RWPE1 (cell line): ENCODE measurements at places on chromosomes 7 and 10.

DNA sequence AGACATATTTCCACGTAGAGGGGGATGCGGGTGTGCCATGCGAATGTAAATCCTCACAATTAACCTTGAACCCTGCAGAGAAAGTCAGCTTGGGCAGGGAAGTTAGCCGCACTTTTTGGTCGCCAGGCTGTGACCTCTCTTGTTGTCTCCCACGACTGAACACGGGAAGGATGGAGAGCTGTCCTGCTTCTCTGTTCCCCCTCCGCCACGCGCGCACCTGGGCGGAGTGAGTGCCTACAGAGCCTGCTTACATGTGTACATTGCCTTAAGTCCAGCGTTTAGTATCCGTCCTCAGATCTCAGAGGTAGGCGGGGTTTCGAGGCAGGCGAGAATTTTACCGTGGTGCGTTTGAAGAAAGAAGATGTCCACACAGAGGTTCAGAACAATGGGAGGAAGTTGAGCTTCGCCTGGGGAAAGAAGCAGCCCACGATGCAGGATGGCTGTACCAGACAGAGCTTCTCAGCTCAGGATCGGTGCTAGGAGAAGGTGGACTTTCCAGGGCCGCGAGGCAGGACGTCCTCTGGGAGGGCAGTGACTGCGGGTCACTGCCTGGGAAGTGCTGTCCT lies 482 bp upstream of the ERCC6 start:
- peak; percentile 57 for DNase-seq

GRCh38 chr7:146177301-146177700 lies 60.7 kb downstream of the CNTNAP2 start:
- no peak for DNase-seq

DNA sequence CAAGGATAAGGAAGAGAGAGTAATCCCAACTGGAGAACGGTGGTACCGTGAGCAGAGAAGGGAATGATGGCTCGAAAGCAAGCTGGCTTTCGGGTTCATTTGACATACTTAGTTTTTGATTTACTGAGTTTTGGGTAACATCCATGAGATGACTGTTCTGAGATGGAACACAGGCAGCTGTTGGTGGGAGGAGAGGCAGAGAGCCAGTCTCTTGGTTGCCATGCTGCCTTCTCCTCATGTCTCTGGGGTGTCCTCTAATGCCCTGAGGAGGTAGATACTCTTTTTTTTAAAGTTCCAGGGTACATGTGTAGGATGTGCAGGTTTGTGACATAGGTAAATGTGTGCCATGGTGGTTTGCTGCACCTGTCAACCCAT lies 76.4 kb upstream of the NRP1 start:
- no peak for DNase-seq

- DNase-seq: no peak
Measured at GRCh38 chr7:45149606-45150005, 8.0 kb upstream of the RAMP3 start.

DNA sequence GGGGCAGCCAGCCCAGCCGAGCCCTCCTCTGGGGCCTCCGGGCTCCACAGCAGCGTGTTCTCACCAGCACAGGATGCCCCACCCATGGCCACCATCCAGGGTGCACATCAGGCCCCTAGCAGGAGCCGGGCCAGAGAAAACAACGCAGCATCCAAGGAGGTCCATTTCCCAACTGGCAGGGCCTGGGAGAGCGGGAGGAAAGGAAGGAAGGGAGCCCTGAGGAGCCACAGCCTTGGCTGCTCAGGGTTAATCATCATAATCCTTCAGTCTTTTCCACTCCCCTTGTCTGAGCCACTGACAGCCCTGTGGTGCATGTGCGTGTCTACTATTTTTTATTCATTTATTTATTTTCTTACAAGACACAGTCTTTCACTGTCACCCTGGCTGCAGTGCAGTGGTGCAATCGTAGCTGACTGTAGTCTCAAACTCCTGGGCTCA lies 3.6 kb downstream of the PLAC9 start:
- DNase-seq: no peak

DNA sequence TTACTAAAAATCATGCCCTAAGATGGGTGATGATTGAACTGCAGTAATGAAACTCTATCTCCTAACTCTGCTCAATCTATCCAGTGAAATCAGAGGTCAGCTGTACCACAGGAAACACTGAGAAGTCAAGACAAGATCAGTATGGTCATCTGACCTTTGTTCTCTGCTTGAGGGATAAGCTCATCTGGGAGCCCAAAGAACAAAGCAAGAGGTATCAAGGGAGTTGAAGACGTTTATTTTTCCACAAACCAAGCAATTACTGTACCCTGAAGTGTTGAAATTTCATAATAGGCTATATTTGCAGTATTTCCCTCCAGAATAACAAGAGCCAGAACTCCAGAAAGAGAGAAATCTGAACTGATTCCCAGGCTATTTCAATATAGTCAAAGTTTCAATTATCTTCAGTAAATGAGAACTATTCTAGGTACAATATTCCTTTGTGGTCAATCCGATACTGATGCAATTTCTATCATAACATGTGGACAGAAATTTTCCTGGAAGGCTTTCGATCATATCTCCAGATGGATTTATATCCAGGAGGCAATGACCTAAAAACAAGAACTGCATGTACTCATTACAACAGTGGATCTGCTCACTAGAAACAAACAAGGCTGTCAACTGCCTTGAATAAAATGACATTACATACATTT lies 345.3 kb downstream of the TNS3 start:
- no peak for DNase-seq

- DNase-seq: no peak
Measured at GRCh38 chr10:103727546-103727963, 127.8 kb downstream of the SH3PXD2A start.

DNA sequence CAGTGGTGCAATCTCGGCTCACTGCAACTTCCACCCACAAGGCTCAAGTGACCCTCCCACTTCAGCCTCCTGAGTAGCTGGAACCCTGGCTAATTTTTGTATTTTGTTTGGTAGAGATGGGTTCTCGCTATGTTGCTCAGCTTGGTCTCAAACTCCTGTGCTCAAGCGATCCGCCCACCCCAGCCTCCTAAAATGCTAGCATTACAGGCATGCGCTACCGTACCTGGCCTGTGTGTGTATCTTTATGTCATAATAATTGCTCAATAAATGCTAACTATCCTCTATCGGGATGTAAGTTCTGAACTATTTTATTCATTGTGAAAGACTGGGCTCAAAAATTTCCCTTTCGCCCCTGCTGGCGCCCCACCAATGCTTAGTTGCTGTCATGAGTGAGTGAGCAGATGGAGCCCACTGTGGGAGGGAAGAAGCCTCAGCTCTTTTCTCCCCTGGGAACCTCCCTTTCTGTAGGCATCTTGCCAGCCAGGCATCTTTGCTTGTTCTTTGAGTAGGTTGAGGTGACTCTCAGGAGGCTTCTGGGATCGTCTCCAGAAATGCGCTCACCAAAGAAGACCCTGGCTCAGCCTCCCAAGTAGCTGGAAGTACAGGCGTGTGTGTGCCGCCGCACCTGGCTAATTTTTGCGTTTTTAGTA lies 38.3 kb downstream of the CAMK1D start:
- DNase-seq: no peak

- DNase-seq: no peak
Measured at GRCh38 chr10:23499372-23500132, 60.7 kb downstream of the OTUD1 start.

GRCh38 chr10:130775311-130775710 lies 536.2 kb downstream of the TCERG1L start:
- DNase-seq: no peak

DNA sequence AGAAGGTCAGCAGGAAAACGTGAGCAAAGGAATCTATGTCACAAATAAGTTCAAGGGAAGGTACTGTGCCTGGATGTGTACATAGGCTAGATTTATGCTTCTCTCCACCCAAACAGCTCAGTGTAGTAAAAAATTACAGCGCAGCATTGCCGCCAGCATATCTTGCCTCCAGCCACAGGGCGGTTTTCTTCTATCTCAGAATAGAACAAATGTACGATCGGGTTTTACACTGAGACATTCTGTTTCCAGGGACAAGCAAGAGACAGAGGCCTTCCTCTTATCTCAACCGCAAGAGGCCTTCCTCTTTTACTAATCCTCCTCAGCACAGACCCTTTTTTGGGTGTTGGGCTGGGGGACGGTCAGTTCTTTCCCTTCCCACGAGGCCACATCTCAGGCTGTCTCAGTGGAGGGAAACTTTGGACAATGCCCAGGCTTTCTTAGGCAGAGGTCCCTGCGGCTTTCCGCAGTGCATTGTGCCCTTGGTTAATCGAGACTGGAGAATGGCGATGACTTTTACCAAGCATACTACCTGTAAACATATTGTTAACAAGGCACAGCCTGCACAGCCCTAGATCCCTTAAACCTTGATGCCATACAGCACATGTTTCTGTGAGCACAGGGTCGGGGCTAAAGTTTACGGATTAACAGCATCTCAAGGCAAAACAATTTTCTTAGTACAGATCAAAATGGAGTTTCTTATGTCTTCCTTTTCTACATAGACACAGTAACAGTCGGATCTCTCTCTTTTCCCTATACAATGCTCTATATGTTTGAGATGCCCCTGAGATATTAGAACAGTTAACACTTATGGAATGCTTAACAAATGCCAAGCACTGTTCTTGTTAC lies 11.6 kb upstream of the ABHD11 start:
- DNase-seq: no peak

GRCh38 chr10:45375716-45376231 lies 1.8 kb downstream of the ALOX5 start:
- DNase-seq: no peak

DNA sequence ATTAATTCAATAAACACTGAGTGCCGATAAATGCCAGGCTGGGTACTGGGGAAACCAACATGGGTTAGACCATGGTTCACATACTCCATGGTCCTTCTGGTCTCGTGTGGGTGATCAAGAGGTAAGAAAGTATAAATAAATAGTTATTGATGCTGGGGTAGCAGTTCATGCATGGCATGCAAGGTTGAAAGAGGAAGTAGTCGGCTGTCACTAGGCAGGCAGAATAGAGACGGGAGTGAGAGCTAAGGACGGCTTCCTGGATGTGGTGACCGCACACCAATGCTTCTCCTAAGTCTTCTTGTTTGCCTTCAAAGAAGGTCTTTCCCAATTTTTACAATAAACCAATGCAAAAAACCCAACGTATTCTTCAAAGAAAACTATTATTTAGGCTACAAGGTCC lies 208.6 kb downstream of the ADAM12 start:
- no peak for DNase-seq

DNA sequence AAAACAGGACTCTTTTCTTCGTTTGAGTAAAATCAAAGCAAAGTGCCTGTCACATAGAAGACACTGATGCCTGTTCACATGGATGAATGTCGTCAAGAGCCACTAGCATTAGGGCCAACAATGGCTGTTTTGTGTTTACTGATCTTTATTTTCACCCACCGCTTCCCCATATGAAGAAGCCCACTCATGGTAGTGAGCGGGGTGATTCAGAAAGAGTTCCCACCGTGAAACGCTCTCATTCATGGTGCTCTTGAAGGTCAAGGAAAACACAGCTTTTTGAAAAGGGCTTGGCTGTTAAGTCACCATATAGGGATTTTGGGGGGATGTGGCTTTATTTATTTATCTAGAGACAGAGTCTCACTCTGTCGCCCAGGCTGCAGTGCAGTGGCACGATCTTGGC lies 12.5 kb downstream of the PROSER2 start:
- DNase-seq: no peak

GRCh38 chr10:7056216-7056615 lies 354.6 kb downstream of the SFMBT2 start:
- DNase-seq: no peak

DNA sequence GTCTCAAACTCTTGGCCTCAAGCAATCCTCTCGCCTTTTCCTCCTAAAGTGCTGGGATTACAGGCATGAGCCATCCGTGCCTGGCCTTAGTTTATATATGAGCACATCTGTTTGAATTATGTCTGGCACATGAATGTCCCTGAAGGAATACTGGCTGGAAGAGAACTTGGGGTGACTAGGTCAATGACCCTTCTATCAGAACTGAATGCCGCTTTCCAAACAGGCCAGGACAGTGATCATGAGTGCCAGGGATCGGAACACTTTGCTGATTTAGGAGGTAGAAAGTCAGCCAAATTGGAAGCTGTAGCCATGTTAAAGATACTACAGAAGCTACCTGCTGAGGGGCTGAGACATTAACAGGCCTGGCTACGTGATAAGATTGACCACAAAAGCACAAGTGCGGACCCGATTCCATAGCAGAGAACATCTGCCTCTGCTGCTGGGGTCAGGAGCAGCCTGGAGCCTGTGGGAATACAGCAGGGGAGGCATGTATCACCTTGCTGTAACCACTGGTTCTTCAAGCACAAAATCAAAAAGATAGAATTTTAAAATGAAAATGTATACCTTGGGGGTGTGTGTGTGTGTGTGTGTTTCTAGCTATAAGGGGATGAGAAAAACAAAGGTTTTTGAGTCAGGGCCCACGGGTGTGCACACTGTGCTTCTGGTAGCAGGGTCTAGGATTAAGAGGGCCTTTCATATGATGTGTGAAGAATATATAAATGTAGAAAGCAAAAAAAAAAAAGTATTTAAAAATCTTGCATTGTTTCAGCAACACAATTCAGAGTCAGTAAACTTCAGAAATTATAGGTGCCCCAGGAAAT lies 293.7 kb downstream of the BBS9 start:
- no peak for DNase-seq

GRCh38 chr10:48291190-48291589 lies 15.3 kb upstream of the MAPK8 start:
- no peak for DNase-seq

- no peak for DNase-seq
Measured at GRCh38 chr7:14321947-14322346, 332.5 kb upstream of the ETV1 start.

GRCh38 chr10:11437391-11438142 lies 173.9 kb downstream of the USP6NL start:
- no peak for DNase-seq

DNA sequence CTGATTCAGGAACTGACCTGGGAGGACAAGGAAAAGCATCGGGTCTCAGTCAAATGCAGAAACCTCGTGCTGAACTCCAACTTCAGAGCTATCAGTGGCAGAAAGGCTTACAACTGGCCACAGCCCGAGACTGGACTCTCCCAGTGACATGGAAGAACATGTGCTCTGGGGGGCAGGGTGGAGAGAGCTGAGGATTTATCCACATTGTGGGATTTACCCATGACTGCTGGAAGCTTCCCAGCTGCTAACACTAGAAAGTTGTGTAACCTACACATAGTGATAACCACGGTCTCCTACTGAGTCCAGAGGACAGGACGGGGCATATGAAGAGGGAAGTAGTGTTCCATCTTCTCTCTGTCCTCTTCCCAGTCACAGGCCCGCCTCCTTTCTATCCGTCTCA lies 103.4 kb downstream of the ITIH5 start:
- no peak for DNase-seq

DNA sequence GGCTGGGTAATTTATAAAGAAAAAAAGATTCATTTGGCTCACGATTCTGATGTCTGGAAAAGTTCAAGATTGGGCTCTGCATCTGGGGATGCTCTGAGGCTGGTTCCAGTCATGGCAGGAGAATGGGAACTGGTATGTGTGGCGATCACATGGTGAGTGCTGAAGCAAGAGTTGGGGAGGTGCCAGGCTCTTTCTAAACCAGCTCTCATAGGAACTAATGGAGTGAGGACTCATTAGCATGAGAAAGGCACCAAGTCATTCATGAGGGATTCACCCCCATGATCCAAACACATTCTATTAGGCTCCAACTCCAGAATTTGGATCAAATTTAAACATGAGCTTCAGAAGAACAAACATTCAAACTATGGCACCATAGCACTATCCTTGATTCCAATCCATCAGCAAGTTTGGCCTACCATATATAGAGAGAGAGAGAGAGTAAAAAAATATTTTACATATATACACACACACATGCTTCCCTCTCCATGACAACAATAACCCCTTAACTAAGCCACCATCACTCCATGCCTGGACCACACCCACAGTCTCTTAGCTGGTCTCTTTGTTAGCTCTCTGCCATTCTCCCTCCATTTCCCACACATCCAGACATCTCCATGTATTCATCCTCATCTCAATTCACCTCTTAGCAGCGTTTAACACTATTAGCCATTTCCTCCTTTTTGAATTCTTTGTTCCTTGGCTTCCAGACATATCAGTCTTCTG lies 57.9 kb downstream of the NPY start:
- DNase-seq: no peak
